Heart left ventricle (tissue), 16 donors: ENCODE measurements at places on chromosomes 6 and 20. TPM values are rescaled to one million over a fixed set of nuclear protein-coding genes. Genes with fewer than 3 reads are reported as not detected.

- H3K27ac ChIP-seq, result peak overlapping the region; percentile 99
- DNase-seq, result no peak
- H3K4me3 ChIP-seq, result peak overlapping the region; percentile 99
These were observed 83.1 kb downstream of the CNBD2 start for GRCh38 chr20:36051318-36052116.

FRMD1 gene
- polyA plus RNA-seq, result 0.11 TPM

DNA sequence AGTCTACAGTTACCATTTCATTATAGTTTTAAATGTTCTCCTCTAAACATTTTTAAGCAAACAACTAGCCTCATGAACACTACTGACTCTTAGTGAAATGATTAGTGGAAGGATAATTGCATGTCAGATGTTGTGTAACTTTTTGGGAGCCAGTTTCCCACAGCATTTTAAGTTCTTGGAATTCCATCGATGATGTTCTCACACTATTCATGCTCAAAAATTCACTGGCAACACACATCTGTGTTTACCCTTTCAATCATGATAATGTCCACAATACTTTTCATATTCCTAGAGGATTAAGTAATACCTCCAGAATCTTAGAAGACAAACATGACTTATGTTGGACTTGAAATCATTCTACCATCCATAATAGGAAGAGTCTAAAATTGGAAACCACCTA is 678.1 kb upstream of the ID4 start:
- no peaks in the 10 kb centered on the region for H3K36me3 ChIP-seq
- no peaks in the 10 kb centered on the region for H3K27me3 ChIP-seq
- H3K4me3 ChIP-seq, result no peak overlapping the region
- H3K4me1 ChIP-seq, result peaks cover 1% of the 10 kb centered on the region

DNA sequence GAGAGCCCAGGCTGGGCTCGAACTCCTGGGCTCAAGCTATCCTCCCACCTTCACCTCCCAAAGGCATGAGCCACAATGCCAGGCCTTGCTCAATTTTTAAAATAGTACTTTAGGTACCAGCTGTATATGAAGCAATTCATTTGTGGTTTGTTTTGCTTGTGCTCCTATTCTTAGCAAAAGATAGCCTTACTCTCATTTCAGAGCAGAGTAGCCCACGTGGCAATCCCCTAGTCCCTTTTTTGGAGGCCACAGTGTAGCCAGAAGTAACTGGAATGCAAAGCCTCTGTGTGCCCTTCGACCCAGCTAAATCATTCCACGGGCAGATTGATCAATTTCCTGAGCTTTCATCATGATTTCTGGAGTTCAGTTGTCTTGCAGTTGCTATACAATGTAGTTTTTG is 372.2 kb downstream of the NRN1 start:
- no peak for DNase-seq
- no peak overlapping the region for H3K4me3 ChIP-seq
- H3K27me3 ChIP-seq, result no peaks in the 10 kb centered on the region
- no peak overlapping the region for H3K27ac ChIP-seq

FGD2 gene
- polyA plus RNA-seq, result 4.1 TPM

DNA sequence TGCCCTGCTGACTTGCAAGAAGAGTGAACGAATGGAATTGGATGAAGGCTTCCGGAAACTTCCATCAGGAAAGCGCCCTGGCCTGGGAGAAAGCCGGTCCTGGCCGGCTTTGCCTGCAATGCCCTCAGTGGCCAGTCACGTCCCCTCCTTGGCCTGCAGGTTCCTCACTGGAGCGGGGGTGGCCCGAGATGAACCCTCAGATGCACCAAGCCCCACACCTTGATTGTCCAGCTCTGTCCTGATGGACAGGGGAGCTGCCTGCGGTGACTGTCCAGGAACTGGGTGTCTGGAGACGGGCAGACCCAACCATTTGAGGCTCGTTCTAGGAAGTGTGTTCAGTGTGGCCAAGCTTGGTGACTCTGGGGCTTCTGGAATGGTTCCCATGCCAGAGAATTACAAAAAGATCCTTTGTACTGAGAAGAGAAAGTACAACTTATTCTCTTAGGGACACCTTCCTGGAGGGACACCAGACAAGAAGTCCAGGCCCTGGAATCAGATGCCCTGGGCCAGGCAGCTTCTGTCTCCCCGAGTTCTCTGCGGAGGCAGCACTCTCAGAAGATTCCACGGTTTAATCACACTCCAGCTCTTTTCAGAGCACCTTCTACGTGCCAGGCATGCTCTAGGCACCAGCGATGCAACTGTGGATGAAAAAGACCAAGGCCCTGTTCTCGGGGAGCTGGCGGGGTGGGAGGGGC is 17.1 kb upstream of the SULF2 start:
- H3K27me3 ChIP-seq, result peaks cover 8% of the 10 kb centered on the region
- no peak overlapping the region for H3K27ac ChIP-seq
- H3K4me3 ChIP-seq, result no peak overlapping the region
- DNase-seq, result no peak
- H3K4me1 ChIP-seq, result no peaks in the 10 kb centered on the region

SAPCD1 gene
- 0.35 TPM for polyA plus RNA-seq

GRCh38 chr6:20706939-20707485 is 172.8 kb downstream of the CDKAL1 start:
- no peak overlapping the region for H3K27ac ChIP-seq
- H3K4me1 ChIP-seq, result no peaks in the 10 kb centered on the region
- DNase-seq, result no peak
- no peaks in the 10 kb centered on the region for H3K36me3 ChIP-seq
- no peak overlapping the region for H3K4me3 ChIP-seq

BMP7 gene
- polyA plus RNA-seq, result 5.1 TPM

- H3K36me3 ChIP-seq, result no peaks in the 10 kb centered on the region
- peaks cover 50% of the 10 kb centered on the region for H3K27me3 ChIP-seq
- DNase-seq, result no peak
- peak overlapping the region; percentile 47 for H3K4me3 ChIP-seq
- H3K27ac ChIP-seq, result no peak overlapping the region
These were observed 661 bp upstream of the PPP1R14C start for GRCh38 chr6:150142097-150142669.

GRCh38 chr20:8490076-8490830 is 358.2 kb downstream of the PLCB1 start:
- no peak overlapping the region for H3K27ac ChIP-seq
- H3K4me3 ChIP-seq, result no peak overlapping the region
- DNase-seq, result no peak
- H3K4me1 ChIP-seq, result peaks cover 11% of the 10 kb centered on the region

SLC35A1 gene
- polyA plus RNA-seq, result 13.9 TPM

HAO1 gene
- not detected for polyA plus RNA-seq

DNA sequence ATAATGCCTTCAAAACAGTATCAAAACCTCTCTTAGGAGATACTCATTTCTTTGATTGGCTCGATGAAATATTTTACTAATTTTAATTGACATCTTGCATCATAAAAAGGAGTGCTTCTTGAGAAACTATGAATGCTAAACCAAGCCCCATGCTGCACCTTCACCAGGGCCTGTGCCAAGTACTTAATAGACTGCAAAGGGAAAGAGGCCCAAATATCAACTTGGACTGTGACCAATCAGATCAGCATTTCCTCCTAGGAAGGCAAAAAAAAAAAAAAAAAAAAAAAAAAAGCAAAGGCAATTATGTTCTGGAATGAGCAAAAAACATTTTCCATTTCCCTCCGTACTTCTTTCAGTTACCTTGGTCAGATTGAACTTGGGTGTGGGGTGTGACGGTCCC is 253.0 kb upstream of the SOX4 start:
- H3K4me3 ChIP-seq, result no peak overlapping the region
- H3K36me3 ChIP-seq, result no peaks in the 10 kb centered on the region
- no peak overlapping the region for H3K27ac ChIP-seq
- H3K27me3 ChIP-seq, result no peaks in the 10 kb centered on the region

GRCh38 chr6:114218437-114219340 is 124.1 kb downstream of the HS3ST5 start:
- H3K4me3 ChIP-seq, result no peak overlapping the region
- DNase-seq, result no peak
- H3K36me3 ChIP-seq, result no peaks in the 10 kb centered on the region
- H3K27ac ChIP-seq, result no peak overlapping the region
- no peaks in the 10 kb centered on the region for H3K4me1 ChIP-seq

GFOD1 gene
- 16.2 TPM for polyA plus RNA-seq

DNA sequence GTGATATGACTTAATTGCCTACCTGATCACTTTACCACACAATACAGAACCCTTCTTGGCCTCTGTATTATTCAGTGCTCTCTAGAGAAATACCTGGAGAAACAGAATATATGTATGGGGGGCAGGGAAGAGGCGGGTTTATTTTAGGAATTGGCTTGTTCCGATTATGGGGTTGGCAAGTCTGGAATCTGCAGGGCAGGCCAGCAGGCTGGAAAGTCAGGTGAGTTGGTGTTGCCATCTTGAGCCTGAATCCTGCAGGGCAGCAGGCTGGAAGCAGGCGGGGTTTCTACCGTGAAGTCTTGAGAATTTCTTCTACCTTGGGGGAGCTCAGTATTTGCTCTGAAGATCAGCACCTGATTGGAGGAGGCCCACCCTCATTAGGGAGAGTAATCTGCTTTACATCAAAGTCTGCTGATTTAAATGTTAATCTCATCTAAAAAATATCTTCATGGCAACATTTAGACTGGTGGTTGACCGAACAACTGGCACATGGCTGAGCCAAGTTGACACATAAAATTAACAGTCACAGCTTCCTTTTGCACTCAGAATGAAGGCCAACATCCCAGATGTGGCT is 193.9 kb downstream of the ZDHHC14 start:
- no peaks in the 10 kb centered on the region for H3K4me1 ChIP-seq
- no peak overlapping the region for H3K27ac ChIP-seq
- H3K4me3 ChIP-seq, result no peak overlapping the region
- H3K36me3 ChIP-seq, result no peaks in the 10 kb centered on the region

CTCFL gene
- not detected for polyA plus RNA-seq

RPL10A gene
- polyA plus RNA-seq, result 356 TPM

GRCh38 chr20:4814696-4815252 is 93.1 kb downstream of the PRND start:
- peak; percentile 49 for DNase-seq
- H3K27me3 ChIP-seq, result no peaks in the 10 kb centered on the region
- H3K27ac ChIP-seq, result peak overlapping the region; percentile 97

CST7 gene
- polyA plus RNA-seq, result 1.4 TPM

- H3K4me1 ChIP-seq, result no peaks in the 10 kb centered on the region
- H3K36me3 ChIP-seq, result no peaks in the 10 kb centered on the region
- no peak overlapping the region for H3K4me3 ChIP-seq
- H3K27me3 ChIP-seq, result no peaks in the 10 kb centered on the region
These were observed 56.2 kb upstream of the UFL1 start for GRCh38 chr6:96465321-96465903.

DNA sequence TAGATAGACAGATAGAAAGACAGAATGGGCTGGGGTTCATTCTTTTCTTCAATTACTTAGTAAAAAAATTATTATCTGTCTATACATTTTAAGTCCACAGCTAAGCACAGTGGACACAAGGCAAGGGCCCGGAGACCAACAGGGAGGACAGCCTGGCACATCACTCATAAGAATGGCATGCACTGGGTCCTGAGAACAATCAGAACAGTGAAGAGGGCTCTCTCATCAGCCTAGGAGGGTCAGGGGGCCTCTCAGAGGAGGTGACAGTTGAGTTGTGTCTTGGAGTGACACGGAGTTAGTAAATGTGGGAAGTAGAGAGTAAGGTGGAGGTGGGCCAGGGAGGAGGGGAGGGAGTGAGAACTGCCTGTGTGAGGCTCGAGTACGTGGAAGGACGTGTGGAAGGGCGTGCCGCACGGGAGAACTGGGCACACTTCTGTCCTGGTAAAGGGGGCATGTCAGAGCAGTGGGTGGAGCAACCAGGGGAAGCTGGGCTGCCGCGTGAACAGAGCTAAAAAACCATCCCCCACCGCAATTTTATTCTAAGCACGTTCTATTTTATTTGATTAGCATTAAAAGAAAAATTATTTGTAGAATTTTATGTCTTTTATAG is 45.1 kb upstream of the DSP start:
- no peaks in the 10 kb centered on the region for H3K4me1 ChIP-seq
- H3K4me3 ChIP-seq, result no peak overlapping the region
- DNase-seq, result no peak
- H3K27me3 ChIP-seq, result no peaks in the 10 kb centered on the region

DNA sequence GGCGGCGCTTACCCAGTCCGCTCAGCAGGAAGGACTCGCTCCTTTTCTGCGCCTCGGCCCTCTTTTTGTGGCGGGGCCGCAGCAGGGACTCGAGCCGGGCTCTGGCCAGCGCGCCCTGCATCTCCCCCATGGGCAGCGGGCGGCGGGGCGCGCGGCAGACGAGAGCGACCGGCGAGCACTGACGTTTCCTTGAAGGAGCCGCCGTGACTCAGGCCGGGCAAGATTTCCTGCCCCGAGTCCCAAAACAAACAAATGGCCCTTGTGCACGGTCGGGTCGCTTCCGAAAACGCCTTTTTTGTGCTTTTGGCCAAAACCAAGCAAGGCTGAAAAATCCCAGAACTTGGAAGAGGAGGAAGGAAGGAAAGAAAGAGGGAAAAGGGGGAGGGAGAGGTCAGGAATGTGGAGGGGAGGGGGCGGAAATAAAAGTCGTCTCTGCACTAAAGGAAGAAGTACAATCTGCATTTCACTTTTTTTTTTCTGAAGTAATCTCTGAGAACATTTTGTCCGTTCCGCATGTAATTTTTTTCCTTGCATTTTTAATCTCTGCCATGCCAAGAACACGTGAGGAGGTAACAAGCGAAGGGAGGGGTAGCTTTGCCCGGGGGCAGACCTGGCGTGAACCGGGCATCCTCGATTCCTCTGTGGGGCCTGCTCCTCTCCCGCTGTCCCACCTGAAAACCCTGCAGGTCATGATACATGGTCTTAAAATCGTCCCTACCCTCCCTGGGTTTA is 123.3 kb upstream of the SLC2A12 start:
- peak overlapping the region; percentile 72 for H3K4me3 ChIP-seq
- no peaks in the 10 kb centered on the region for H3K27me3 ChIP-seq
- H3K36me3 ChIP-seq, result peaks cover 25% of the 10 kb centered on the region
- DNase-seq, result peak; percentile 90
- H3K4me1 ChIP-seq, result peaks cover 43% of the 10 kb centered on the region
- peak overlapping the region; percentile 99 for H3K27ac ChIP-seq

TMEM14C gene
- polyA plus RNA-seq, result 179 TPM

SYTL3 gene
- 14.0 TPM for polyA plus RNA-seq

SLC24A3 gene
- polyA plus RNA-seq, result 0.86 TPM
